Forelimb muscle (tissue), 1 donor: ENCODE measurements at places on chromosomes 4 and X. TPM values are rescaled to one million over a fixed set of nuclear protein-coding genes. Genes with fewer than 3 reads are reported as not detected.

- DNase-seq, result no peak
Measured at GRCh38 chr4:177975315-177975987, 533.2 kb upstream of the AGA start.

DNA sequence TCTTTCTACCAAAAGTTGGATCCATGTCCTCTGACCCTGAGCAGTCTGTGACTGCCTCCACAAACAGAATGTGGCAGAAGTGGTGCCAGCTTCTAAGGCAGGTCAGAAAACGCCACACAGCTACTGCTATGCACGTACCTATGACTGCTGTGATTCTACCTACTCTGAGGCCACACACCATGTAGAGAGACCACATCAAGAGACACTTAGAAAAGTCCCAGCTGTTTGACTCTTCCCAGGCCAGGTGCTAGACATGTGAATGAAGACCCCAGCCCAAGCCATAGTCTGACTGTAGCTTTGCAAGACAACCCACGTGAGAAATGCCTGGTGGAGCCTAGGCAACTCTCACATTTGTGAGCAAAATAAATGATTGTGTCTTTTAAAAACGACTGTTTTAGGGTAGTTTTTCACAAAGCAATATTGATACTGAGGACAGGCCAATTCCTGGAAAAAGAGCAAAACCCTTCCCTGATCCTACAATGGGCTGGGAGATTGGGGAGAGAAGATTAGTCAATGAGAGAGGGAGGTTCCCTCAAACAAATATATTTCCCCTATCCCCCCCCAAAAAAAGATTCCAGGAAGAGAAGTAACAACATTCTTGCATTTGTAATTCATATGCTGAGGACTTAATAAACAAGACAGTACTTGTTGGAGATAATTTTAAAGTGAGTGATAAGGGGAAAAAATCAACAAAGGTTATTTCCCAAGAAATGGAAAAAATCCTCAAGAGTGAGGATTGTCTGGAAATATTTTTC, 33.3 kb downstream of the FRYL start:
- no peak for DNase-seq

DNA sequence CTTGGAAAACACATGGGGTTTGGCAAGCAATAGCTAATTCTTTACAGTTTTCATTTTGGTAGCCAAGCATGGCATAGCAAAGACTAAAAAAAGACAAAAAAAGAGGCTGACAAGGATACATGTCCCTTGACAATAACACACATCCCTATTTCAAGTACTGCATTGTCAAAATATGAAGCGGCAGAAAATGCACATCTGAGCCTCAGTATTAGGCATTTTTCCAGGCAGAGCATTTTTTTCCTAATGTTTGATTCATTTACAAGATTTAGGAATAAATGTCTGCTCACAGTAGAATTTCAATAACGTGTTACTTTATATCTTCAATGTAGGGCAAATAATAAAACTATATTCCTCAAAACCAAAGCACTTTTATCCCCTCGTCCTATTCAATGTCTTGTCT, 216.3 kb upstream of the PCDH18 start:
- DNase-seq, result no peak

GRCh38 chrX:145817331-145818185, at the start of gene SLITRK2:
SLITRK2 (plus strand) TSS chrX:145817829; CDS start chrX:145822426, 4,597 bp downstream.
- DNase-seq, result no peak

DNA sequence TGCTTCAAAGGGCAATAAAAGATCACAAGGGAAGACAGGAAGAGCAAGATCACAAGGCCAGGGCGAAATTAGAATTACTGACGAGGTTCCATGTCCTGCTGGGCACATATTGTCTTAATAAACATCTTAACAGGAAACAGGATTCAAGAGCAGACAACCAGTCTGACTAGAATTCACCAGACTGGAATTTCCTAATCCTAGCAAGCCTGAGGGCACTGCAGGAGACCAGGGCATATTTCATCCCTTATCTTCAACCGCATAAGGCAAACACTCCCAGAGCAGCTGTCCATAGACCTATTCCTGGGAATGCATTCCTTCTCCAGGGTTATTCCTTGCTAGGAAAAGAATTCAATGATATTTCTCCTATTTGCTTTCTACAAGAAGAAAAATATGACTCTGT, 12.4 kb upstream of the TDO2 start:
- DNase-seq, result no peak

GRCh38 chrX:81121513-81122363, 80.0 kb downstream of the HMGN5 start:
- DNase-seq, result peak; percentile 78

- no peak for DNase-seq
Measured at GRCh38 chr4:87839592-87839946, 6.8 kb downstream of the MEPE start.

DNA sequence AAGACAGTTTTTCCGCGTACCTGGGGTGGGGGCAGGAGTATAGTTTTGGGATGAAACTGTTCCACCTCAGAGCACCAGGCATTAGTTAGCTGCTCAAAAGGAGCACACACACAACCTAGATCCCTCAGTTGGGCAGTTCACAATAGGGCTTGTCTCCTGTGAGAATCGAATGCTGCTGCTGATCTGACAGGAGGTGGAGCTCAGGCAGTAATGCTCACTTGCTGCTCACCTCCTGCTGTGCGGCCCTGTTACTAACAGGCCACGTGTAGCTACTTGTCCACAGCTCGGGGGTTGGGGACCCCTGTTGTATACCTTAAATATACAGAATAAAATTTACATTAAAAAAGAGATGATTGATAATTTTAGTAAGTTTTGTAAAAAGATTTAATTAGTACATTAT, 191.5 kb downstream of the SLC7A11 start:
- no peak for DNase-seq

GRCh38 chrX:129634541-129634940, 20.2 kb downstream of the APLN start:
- no peak for DNase-seq

DNA sequence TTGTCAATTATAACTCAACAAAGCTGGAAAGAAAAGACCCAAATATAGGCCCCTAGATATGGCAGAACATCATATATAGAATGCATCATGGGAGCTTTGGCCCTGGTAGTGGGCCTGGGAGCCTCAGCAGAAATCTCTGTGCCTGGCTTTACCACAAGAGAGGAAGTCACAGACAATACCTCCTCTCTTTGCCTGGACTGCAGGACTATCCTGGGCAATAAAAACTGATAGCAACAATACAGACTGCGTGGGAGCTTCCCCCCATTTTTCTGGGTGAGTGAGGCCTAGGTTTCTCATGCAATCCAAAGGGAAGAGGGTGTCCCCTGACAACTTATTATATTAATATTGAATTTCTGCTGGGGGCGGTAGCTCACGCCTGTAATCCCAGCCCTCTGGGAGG, 64.0 kb upstream of the NFKB1 start:
- no peak for DNase-seq

GRCh38 chrX:19372547-19373331, 29.0 kb downstream of the PDHA1 start:
- DNase-seq, result no peak

DNA sequence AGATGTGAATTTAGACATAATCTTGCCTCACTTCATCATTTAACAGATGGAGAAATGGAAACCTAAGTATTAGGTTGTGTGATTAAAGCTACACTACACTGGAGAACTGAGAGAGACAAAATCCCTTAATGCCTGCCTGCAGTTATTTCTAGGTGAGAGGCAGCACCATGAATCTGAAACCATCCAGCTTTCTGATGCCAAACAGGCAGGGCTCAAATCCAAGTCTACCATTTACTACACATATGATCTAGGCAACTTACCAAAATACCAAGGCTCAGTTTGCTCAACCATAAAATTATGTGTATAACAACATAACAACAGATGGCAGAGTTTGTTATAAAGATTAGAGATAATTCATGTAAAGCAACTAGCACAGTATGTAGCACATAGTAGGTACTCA, 38.7 kb downstream of the GABRA4 start:
- DNase-seq, result no peak

DNA sequence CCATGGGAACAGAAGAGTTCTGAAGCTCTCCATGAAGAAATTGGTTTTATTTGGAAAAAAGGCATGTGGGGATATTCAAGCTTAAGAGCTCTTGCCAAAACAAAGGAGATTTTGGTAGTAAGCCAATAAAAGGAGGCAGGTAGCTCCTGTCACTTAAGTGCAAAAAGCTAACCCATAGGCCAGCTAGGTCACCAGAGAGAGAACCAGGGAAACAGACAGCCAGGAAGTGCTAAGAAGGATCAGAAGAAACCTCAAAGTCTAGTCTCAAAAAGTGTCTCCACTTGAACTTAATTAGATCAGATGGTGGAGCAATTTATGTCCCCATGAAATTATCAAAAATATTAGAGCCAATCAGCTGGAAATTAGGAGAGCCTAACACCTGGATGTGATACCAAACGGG, 49.2 kb downstream of the CD40LG start:
- DNase-seq, result no peak

DNA sequence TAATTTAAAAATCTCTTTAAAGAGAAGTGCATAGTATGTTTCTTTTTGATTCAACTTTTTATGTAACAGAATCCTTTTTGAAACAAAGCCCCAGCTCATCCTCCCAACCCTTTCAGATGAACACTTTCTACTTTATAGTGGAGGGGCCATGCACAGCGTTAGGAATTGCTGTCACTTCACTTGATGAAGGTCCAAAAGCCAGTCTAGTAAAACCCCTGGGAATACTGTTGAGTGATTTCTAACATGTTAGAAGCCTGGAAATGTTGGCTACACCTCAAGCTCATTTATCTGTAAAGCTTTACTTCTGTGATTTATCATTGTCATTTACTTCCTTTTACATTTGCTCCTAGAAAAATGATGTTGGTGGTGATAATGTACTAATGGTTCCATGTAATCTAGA, 1608.9 kb upstream of the TENM3 start:
- no peak for DNase-seq

GRCh38 chr4:13530823-13531624, 13.3 kb downstream of the NKX3-2 start:
- no peak for DNase-seq

DNA sequence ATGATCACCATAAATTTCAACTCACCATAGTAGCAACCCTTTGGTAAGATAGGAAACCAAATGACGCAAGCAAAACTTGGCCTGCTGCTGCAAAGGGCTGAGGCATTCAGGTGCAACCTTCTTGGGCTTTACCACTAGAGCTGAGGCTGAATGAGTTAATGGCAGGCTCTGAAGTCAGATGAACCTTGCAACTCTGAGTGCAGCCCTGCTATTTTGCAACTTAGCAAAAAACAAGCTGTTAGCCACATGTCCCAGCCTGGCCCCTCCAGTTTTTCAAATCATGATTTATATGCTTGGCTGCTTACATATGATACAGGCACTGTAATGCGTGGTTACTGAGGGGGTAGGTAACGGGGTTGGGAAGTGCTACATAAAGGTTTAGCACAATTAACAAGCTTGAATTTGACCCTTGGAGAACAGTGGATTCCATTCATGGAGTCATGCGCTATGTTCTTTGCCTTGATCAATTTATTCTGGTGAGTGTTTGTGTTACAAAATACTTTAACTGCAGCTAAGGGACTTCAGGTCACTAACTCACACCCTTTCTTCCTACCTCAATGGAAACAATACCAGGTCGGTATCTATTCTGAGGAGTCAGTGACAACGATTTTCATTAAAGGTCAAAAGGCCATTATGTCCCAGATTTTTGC, 80.5 kb upstream of the PPARGC1A start:
- no peak for DNase-seq

GRCh38 chrX:132818638-132819037, 139.8 kb downstream of the HS6ST2 start:
- DNase-seq, result no peak

- DNase-seq, result no peak
Measured at GRCh38 chr4:121192013-121192412, 27.9 kb upstream of the TNIP3 start.

GRCh38 chr4:1042352-1043055, 31.1 kb downstream of the FGFRL1 start:
- DNase-seq, result no peak

GRCh38 chr4:147463065-147463464, 17.8 kb upstream of the EDNRA start:
- no peak for DNase-seq

DNA sequence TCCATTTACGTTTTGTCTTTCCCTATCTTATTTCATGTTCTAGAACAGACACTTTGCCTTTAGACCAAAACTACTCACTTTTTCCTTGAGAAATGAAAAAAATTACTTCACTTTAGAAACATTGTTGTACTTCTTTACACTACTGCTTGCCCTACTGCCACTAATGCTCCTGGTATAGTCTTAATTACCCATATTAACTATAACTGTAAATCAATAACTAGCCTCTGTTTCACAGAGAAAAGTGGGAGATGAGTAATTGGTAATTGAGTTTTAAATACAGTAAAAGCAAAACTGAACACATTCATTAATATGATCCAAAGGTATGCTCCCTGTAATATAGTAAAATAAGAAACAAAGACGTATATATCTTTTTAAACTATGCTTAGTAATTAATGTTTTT, 111.1 kb upstream of the JADE1 start:
- no peak for DNase-seq

DNA sequence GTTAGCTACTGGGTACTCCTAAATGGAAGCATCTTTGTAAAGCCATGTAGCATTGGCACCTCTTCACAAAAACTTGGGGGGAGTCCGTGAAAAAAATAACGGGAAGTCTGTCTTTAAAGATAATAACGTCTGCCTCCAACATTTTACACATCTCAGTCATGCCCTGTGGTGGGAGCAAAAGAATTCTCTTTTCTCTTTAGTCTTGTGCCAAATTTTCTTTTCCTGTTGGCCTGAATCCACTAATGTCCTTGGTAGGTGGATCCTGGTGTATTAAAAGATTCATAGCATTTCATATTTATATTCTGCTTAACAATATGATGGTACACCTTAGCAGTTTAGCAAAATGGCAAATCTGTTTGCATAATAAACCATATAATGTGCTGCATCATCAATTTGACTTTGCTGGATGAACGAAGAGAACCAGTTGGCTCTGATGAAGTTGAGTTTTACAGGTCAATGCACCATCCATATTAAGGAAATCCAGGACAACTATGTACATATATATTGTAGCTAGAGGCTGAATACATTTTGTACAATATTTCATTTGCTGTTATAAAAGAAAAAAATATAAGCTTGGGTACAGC, 746.4 kb upstream of the MAGEB2 start:
- DNase-seq, result no peak

GRCh38 chr4:153326513-153326912, 18.0 kb upstream of the MND1 start:
- no peak for DNase-seq

GRCh38 chr4:144611850-144612249, 34.1 kb upstream of the HHIP start:
- no peak for DNase-seq

GRCh38 chr4:7933651-7934510, 5.8 kb downstream of the AFAP1 start:
- DNase-seq, result no peak

GRCh38 chrX:113743069-113743468, 840.8 kb upstream of the HTR2C start:
- DNase-seq, result no peak

DRD5 gene
- 0.34 TPM for polyA plus RNA-seq

KLB gene
- 0.09 TPM for polyA plus RNA-seq

ENPEP gene
- polyA plus RNA-seq, result 20.4 TPM

APEX2 gene
- 8.5 TPM for polyA plus RNA-seq

NHSL2 gene
- 6.7 TPM for polyA plus RNA-seq

SMIM9 gene
- polyA plus RNA-seq, result not detected

ELF4 gene
- polyA plus RNA-seq, result 8.5 TPM

LGI2 gene
- 4.4 TPM for polyA plus RNA-seq

EVC gene
- 14.8 TPM for polyA plus RNA-seq

HS6ST2 gene
- 46.5 TPM for polyA plus RNA-seq

GASK1B gene
- polyA plus RNA-seq, result 46.4 TPM

UNC5C gene
- polyA plus RNA-seq, result 0.46 TPM
